ENCODE measurements at places on chromosomes 2 and 18.

- DNase-seq: no peak
These were observed 97.4 kb downstream of the LRP1B start for GRCh38 chr2:142033393-142033792.

- DNase-seq: no peak
These were observed 90.8 kb upstream of the MEIS1 start for GRCh38 chr2:66344087-66344663.

DNA sequence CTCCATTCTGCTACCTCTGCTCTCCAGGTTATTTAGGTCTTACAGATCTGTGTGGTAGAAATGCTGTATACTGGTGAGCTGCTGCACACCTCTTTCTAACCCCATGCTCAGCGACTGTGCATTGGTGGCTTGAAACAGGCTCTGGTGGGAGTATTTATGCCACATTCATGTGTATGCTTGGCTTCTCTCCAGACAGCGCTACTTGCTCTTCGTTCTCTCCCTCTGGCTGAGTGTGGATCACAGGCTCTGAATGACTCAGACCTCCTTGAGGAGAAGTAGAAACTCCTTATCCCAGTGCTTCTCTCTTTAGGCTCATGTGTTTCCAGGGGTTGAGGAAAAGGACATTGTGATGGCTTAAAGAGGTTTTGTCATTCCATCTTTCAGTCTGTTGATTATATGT is 54.9 kb downstream of the FHOD3 start:
- DNase-seq: no peak

DNA sequence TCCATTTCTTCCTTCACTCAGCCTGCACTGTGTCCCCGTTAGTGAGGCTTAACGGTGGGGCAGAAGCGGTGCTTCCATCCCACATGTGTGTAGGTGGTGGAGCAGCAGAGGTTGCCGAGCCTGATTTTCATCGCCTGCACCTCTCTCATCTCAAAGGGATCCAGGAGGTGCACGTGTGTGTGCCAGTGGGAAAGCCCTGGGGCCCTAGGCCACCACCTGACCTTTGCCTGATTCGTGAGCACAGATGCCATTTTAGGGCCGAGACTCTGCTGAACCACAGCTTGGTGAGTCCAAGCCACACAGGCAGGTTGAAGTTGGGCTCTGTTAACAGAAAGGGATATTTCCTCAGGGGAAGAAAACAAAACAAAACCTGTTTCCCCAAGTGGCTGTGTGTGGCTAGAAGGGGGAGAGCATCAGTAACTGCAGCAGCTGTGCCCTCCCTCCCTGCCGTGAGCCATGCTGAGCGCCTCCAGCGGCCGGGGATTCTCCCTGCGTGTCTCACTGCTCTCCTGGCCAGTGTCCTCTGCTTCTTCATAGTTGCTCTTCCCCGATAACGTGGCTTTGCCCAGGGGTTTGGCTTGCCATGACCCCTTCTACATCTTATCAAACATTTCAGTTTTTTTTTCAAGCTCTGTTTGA is 81.5 kb downstream of the MAPRE2 start:
- DNase-seq: no peak

GRCh38 chr2:216649574-216649973 is 16.4 kb downstream of the IGFBP2 start:
- DNase-seq: no peak

- DNase-seq: no peak
These were observed 464 bp downstream of the CYBRD1 start for GRCh38 chr2:171522788-171523087.

DNA sequence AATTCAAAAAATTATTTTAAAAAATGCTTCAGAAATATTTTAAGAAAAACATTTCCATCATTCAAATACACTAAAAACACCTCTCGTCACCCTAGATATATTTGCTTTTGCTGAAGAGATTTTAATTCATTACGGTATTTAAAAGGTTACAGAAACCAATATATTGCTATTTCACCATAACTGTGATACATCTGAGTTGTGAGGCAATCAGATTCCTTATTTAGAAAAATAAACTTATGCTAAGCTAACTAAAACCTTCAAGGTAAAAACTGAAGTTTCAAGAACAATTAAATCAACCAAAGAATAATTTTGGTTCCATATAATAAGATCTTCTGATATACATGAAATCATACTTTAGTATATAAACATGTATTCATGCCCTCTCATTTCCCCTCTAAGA is 32.8 kb downstream of the PELI1 start:
- no peak for DNase-seq

GRCh38 chr2:11750917-11751316 is 4.5 kb downstream of the LPIN1 start:
- peak; percentile 43 for DNase-seq

DNA sequence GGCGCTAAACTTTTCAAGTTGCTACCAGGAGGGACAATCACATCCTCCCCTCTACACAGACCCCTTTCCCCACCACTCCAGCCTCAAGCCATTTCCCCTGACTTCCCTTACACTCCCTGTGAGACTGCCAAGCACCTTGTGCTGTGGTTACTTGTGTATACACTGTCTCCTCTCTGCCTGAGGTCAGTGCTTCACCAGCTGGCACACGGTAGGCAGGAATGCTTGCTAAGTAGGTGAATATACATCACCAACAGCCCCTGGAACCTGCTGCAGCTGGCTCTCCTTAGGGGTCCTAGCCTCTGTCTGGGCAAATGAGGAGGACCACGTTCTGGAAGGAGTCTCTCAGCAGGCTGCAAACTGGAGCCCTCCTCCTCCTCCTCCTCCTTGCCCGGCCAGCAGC is 38.3 kb upstream of the ACAA2 start:
- no peak for DNase-seq

DNA sequence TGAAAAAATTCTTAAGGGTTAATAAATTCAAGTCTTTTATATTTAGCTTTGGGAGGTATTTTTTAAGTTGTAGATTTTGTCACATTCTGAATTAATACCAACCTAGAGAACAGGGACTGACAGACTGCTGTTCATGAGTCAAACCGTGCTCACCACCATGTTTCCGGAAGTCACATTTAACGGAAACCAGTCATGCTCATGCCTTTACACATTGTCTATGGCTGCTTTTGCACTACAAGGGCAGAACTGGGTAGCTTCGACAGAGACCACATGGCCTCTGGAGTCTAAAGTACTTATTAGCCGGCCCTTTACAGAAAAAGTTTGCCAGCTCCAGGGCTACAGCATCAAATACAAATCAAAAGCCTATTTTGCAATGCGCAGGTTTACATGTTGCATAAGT is 33.3 kb downstream of the LONRF2 start:
- DNase-seq: no peak

- no peak for DNase-seq
These were observed 49.2 kb downstream of the TMEM18 start for GRCh38 chr2:627926-628560.

DNA sequence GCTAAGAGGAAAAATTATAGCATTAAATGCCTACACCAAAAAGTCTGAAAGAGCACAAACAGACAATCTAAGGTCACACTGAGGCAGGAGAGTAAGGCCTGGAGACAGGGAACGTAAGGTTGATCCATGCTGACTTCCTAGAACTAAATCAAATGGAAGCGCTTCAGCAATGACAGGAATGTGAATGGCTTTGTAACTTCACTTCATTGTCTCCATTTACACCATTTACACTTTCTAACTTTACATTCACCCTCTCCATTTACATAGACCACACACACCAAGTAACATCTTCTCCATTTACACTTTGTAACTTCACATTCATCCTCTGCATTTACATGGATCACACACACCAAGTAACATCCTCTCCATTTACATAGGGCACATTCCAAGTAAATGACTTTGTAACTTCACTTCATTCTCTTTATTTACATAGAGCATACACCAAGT is 103.1 kb upstream of the SPATS2L start:
- no peak for DNase-seq

Data from CD8-positive, alpha-beta memory T cell (primary cell).